Stomach (tissue), 19 donors: ENCODE measurements at places on chromosomes 7 and 10. TPM values are rescaled to one million over a fixed set of nuclear protein-coding genes. Genes with fewer than 3 reads are reported as not detected.

The DKK1 gene
- 0.73 TPM for polyA plus RNA-seq

The WNT2 gene
- not detected for polyA plus RNA-seq

The VWDE gene
- polyA plus RNA-seq, result not detected

The LRRC4 gene
- 3.5 TPM for polyA plus RNA-seq

The C10orf53 gene
- not detected for polyA plus RNA-seq

The TEX47 gene
- polyA plus RNA-seq, result not detected

The PPIF gene
- 27.5 TPM for polyA plus RNA-seq

The KNDC1 gene
- 1.00 TPM for polyA plus RNA-seq

The IKZF1 gene
- polyA plus RNA-seq, result 1.5 TPM

The SSC4D gene
- polyA plus RNA-seq, result 0.80 TPM

The CDNF gene
- 4.1 TPM for polyA plus RNA-seq

The GJD4 gene
- not detected for polyA plus RNA-seq

The GRM8 gene
- polyA plus RNA-seq, result 0.31 TPM

The GHRHR gene
- polyA plus RNA-seq, result not detected

The RRP12 gene
- 16.8 TPM for polyA plus RNA-seq

The TLX1 gene
- not detected for polyA plus RNA-seq

The SRRM3 gene
- 3.8 TPM for polyA plus RNA-seq

The PRRT4 gene
- 0.12 TPM for polyA plus RNA-seq

The ZPBP gene
- not detected for polyA plus RNA-seq

The MBL2 gene
- not detected for polyA plus RNA-seq

The SCART1 gene
- polyA plus RNA-seq, result 0.43 TPM

The STEAP4 gene
- polyA plus RNA-seq, result 2.4 TPM
